ENCODE measurements at places on chromosomes 11 and 22.
A peak's percentile ranks its signal among the peaks of the same experiment; 100 is the strongest.

- no peak for DNase-seq
Observed at GRCh38 chr11:35563484-35564244, 38.2 kb upstream of the PAMR1 start.

GRCh38 chr11:123253911-123254310 is 58.9 kb upstream of the CLMP start:
- DNase-seq: no peak

DNA sequence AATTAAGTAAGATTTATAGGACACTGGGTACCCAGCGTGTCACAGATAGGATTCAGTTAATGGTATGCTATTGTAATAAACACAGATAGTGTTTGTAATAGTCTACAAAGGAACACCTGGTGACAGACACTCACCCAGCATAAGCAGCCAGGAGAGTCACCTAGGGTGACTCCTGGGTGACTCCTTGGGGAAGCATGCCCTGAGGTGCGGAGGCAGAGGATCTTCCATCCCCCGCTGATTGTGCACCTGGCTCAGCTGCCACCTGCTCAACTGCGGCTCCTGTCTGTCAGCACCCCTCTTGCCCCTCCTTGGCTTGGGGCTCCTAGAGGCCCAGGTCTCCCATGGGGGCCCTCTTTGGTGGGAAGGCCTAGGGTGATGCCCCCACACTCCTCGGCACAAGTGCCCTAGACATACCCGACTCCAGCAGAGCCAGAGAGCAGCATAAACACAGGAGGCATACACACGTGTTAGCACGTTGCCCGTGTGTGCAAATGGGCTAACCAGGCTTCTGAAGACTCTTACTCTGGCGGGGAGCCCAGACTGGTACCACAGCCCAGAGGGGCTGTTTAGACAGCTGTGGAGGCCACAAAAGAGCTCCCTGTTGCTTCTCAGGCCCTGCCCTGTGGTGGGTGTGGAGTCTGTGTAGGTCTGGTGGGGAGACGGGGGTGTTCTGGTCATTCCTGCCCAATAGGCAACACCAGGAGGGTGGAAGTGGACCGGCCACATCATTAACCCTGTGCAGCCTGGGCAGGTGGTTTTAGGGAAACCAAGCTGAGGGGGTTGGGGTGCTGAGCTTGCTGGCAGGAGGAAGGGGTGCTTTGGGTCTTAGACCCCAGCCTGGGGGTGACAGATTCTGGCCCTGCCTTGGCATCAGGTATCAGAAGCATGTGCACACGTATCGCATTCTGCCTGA is 3.0 kb downstream of the INPPL1 start:
- no peak for DNase-seq

DNA sequence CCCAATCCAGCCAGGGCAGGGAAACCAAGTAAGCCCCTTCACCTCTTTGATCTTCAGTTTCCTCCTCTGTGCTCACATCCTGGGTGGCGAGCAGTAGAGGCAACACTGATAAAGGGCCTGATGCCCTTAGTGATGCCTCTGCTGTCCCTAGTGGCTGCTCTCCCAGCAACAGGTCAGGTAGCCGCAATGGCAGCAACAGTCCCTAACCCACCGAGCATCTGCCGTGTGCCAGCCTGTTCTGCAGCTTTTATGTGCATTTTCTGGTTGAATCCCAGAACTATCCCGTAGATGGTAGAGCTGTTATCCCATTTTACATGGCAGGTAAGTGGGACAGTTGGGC is 5.2 kb downstream of the SCYL1 start:
- DNase-seq: no peak

- no peak for DNase-seq
Observed at GRCh38 chr22:20653012-20653794, 120.7 kb upstream of the SERPIND1 start.

- DNase-seq: no peak
Observed at GRCh38 chr11:11937957-11938356, 70.5 kb downstream of the DKK3 start.

DNA sequence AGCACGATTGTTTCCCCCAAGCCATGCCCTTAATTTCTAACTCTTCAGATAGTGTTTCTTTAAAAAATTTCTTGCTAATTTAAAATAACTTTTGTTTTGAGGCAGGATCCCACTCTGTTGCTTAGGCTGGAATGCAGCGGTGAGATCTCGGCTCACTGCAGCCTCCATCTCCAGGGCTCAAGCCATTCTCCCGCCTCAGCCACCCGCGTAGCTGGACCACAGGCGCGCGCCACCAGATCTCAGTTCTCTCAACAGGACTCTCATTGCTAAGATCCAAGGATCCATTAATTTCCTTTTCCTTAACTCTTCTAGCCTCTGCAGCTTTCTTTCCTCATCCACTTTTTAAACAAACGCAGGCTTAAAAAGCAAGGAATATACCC is 327 bp upstream of the MED17 start:
- DNase-seq: no peak

DNA sequence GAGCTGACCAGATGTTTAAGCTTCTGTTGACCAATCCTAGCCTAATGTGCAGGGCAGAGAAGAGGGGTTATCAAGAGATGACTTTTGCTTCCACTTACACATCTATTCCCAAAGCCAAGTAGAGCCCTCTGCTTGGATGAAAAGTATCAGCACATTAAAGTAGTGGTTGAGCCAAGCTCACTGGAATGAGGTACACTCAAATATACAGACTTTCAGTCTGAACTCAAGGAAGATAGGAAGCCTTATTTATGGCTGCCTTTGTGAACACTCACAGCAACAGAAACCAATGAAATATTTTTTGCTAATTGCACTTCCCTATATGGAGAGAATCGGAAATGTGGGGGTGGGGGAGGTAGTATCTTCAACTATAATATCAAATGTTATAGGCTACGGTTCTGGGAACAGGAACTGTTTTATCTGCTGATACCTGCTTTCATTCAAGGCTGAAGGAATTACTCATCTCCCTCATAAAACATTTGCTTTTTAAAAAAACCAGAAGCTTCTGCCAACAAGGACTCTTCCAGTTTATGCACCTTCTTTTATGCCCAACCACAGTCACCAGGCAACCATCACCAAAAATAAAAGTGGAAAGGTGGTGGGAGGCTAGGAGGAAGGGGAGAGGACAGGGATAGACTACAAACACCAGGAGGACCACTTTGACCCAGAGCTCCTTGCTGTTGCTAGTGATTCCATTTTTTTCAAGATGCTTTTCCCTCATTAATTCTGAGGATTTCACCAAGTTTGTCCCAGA is 91.2 kb downstream of the CLPB start:
- no peak for DNase-seq

GRCh38 chr11:47591764-47592163 is 2.4 kb downstream of the C1QTNF4 start:
- no peak for DNase-seq

GRCh38 chr22:20192293-20192971 is 41.6 kb upstream of the CCDC188 start:
- DNase-seq: no peak

DNA sequence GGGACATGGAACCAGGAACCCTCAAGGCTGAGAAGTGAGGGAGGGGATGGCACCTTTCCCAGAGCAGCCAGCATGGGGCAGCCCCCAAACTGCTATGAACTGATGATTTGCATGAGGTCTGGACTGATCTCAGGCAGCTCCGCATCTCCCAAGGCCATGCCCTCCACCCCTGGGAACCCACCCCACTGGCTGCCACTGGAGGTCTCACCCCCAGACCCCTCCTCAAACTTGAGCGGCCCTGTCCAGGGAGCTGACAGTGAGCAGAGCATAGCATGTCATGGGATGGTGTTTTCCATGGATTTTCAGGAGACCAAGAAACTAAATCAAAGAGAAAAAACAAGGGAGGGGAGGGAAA is 46.8 kb downstream of the NRXN2 start:
- no peak for DNase-seq

GRCh38 chr11:75024764-75025211 is 36.1 kb downstream of the NEU3 start:
- no peak for DNase-seq

- DNase-seq: no peak
Observed at GRCh38 chr11:75246671-75247350, 6.2 kb downstream of the TPBGL start.

- no peak for DNase-seq
Observed at GRCh38 chr11:133104009-133104744, 428.1 kb downstream of the OPCML start.

- DNase-seq: no peak
Observed at GRCh38 chr11:81135570-81135969, 1598.1 kb downstream of the FAM181B start.

DNA sequence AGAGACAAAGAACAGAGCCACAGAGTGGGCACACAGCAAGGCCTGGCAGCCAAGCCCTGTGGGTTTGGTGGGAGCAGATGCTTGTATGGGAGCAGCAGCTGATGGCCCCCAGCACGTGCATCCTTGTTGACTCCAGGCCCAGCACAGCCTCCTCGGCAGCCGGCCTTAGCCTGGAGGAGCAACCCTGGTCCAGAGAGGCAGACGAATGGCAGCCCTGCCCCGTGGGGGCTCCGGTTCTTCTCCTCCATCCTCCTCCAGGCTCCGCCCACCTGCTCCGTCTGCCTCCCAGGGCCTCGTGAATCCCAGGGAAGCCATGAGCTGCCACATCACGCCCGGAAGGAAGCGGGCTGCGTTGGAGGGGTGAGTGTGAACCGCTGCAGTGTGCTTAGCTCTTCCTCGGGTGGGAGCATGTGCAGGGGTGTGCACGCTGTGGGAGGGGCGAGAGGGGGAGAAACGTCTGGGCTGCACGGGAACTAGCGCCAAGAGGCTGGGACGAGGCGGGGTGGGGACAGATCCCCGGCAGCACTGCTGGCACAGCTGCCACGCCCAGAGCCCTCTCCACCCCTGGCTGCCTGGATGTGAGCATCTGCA is 36.3 kb upstream of the JAM3 start:
- no peak for DNase-seq

GRCh38 chr22:19759427-19760057 is 1.0 kb upstream of the TBX1 start:
- no peak for DNase-seq

GRCh38 chr22:45469281-45470073 is 33.2 kb upstream of the FBLN1 start:
- DNase-seq: no peak

DNA sequence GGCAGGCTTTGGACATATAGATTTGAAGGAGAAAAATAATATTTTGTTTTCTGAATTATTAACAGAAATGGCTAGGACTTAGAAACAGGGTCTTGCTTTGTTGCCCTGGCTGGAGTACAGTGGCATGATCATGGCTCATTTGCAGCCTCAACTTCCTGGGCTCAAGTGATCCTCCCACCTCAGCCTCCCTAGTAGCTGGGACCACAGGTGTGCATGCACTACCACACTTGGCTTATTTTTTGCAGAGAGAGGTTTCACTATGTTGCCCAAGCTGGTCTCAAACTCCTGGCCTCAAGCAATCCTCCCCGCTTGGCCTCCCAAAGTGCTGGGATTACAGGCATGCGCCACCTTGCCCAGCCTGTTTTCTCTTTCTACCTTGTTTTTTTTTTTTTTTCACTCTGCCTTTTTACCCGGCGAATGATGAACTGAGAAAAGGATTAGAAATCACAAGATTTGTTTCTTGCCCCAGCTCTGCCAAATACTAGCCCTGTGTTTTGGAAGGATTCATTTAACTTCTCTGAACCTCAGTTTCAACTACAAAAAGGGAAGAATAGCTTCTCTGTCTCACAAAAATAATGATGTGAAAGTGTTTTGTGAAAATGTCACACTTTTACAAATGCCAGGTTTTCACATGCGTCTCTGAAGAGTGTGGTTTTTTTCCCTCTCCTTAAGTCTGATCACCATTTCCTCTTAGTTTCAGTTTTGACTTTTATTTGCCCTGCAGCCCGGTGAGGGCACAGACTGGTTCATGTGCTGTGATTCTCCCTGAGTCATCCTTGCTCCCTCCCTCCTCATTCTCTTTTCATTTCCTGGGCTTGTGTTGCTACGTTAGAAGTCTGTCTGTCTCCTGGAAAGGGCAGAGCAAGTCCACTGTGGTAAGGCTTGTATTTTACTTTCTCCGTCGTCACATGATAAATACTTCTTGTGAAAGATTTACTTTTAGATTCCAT is 67.7 kb downstream of the BCL2L13 start:
- DNase-seq: peak; percentile 44

- DNase-seq: no peak
Observed at GRCh38 chr11:34339149-34340064, 18.4 kb downstream of the ABTB2 start.

GRCh38 chr11:106306942-106307341 is 229.5 kb downstream of the AASDHPPT start:
- DNase-seq: no peak

- no peak for DNase-seq
Observed at GRCh38 chr22:22772883-22773282, 114.7 kb upstream of the IGLL5 start.

DNA sequence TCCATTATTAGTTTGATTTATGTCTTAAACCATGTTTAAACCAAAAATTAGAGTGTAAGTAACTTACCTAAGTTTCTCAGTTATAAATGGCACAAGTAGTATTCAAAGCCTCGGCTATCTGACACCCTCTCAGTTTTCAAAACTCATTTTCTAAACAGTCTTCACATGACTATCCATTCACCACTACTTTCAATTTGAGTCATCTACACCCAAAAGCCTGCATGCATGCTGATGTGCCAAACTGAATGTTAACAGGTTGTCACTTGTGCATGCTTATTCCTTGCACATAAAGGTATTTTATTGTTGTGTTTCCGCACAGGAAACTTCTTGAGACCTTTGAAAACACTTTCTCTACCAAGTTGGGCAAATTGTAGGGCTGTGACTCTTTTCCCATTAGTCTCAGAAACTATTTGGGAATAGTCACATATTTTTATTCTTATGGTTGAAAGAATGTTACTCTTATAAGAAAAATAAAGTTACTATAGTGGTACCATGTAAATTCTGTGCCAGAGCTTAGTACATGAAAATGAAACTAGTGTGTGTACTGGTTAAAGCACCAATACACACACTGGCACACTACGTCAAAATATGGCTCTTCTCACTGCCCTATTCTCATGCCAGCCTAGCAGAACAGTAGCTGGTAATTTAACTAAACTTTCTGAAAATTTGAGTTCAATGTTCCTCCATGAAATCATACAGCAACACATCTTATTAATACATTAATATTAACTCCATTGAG is 2.2 kb upstream of the OR51E2 start:
- no peak for DNase-seq

- no peak for DNase-seq
Observed at GRCh38 chr22:21570398-21570797, 2.9 kb downstream of the UBE2L3 start.

DNA sequence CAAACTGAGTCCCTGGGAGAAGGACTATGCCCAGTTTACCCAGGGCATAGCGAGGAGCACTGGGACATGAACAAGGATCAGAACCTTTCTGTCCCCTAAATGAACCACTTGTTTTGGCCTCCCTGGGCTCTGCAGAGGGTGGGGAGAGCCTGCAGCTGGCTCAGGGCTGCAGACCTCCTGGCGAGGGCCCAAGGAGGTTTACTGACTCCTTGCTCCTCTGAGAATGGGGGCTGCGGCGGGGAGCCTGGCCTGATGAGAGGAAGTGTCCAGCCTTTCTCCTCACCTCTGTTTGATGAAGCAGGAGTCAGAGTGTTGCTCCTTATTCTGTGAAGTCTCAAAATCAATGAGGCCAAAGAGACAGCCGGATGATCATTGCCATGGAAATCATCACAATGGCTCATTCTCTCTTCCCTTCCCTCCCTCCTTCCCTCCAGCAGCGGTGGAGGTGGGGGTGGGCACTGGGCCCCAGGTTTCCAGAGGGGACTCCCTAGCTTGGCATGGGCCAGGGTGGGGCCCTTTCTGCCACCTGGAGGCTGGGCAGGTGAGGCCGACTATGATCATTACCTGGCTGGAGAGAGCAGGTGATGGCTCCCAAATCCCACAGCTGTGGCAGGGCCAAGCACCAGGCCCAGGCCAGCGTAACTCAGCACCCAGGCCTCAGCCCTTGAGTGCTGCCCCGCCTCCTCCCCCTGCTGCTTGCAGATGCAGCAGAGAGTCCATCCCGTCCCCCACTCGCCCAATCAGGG is 169.7 kb downstream of the CEP164 start:
- DNase-seq: no peak

GRCh38 chr22:29979777-29980321 is 96.9 kb downstream of the MTMR3 start:
- no peak for DNase-seq
